Activated CD4-positive, alpha-beta T cell treated with anti-CD3 and anti-CD28 coated beads, Interleukin-2, Interleukin-6, amounts not matched to agents 100 ng/mL and 50 ng/mL, durations not matched to agents 16 hours and 8 hours (primary cell): ENCODE measurements at places on chromosomes 11 and 22.

- no peak for DNase-seq
These were observed 5.0 kb downstream of the ZNF215 start for GRCh38 chr11:6931146-6931713.

DNA sequence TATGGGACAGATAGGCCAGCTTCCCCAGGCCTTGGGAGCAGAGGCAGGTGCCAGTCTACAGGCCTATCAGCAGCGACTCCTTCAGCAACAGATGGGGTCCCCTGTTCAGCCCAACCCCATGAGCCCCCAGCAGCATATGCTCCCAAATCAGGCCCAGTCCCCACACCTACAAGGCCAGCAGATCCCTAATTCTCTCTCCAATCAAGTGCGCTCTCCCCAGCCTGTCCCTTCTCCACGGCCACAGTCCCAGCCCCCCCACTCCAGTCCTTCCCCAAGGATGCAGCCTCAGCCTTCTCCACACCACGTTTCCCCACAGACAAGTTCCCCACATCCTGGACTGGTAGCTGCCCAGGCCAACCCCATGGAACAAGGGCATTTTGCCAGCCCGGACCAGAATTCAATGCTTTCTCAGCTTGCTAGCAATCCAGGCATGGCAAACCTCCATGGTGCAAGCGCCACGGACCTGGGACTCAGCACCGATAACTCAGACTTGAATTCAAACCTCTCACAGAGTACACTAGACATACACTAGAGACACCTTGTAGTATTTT lies 26.6 kb upstream of the L3MBTL2 start:
- no peak for DNase-seq

GRCh38 chr11:35962369-35963138 lies 18.7 kb downstream of the LDLRAD3 start:
- DNase-seq = no peak

GRCh38 chr11:134250675-134251074 lies 2.5 kb downstream of the THYN1 start:
- DNase-seq = no peak

GRCh38 chr22:43995057-43995685 lies 28.9 kb upstream of the PARVB start:
- no peak for DNase-seq

- no peak for DNase-seq
These were observed 400.3 kb downstream of the AASDHPPT start for GRCh38 chr11:106477776-106478175.

DNA sequence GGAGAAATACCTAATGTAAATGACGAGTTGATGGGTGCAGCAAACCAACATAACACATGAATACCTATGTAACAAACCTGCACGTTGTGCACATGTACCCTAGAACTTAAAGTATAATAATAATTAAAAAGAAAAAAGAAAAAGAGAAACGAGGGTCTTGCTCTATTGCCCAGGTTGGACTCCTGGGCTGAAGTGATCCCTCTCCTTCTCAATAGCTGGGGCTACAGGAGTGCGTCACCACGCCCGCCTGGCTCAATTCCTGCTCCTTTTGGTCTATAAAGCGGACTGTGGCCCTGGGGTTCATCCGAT lies 521 bp upstream of the PTS start:
- no peak for DNase-seq

DNA sequence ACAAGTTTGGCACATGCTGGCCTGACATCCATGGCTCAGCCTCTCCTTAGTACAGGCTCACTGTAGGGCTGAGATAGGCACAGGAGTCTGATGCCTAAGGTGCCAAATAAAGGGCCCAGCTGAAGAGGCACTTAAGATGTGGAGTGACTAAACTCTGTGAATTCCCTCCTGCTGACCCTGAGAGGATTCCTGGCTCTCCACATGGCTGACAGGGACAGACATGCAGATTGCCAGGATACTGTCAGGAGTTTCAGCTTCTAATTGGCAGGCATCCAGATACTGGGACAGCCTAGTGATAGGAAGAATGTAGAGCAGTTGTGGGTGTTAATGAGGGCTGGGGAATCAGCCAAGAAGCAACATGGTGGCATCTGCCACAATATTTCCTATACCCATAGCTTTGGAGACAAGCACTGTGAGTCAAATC lies 558.7 kb downstream of the INSC start:
- no peak for DNase-seq

DNA sequence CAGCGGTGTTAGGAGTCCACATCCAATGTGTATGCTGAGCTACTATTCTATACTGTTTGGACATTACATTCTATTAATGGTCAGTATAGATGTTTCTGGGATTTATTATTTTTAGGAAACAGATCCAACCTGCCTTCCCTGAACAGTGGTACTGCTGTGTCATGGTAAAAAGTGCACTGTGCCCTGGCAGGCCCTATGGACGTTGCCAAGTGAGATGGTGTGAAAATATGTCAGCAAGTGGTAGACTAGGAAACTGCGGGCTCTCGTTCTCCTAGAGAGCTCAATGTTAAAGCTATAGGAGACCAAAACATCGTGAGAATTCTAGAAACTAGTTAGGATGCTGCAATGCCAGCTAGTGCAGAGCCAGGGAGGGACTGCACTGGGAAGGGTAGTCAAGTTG lies 26.0 kb upstream of the CYP2D6 start:
- no peak for DNase-seq

GRCh38 chr11:11107076-11107723 lies 245.8 kb downstream of the CSNK2A3 start:
- DNase-seq = no peak

DNA sequence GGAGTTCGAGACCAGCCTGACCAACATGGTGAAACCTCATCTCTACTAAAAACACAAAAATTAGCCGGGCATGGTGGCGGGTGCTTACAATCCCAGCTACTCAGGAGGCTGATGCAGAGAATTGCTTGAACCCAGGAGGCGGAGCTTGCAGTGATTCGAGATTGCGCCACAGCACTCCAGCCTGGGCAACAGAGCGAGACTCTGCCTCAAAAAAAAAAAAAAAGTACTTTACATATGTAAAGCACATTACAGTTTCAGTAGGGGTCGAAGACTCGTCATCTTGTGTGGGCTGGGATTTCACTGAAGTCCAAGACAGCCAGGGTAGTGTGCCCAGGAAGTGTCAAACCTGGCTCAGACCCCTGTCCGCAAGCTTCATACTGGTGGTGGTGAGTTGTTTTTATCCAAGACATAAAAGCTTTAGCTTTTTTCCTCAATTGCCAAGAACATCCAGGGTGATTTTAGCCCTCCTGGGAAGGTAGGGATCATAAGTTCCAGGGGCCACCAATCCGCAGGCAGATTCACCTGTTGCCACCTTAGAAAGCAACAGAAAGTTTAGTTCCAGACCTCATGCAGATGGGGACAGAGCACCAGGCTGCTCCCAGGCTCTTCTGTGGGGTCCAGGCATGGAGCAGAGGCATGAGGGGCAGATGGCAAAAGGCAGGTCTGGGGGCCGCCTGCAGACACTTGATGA lies 21.6 kb upstream of the ADORA2A start:
- no peak for DNase-seq
